CD14-positive monocyte (primary cell): ENCODE measurements at places on chromosomes 6 and 20. TPM values are rescaled to one million over a fixed set of nuclear protein-coding genes. Genes with fewer than 3 reads are reported as not detected.

Gene MATN4
- not detected for polyA plus RNA-seq

Gene MTG2
- polyA plus RNA-seq: 10.8 TPM

Gene BPIFB1
- not detected for polyA plus RNA-seq

Gene RGS19
- polyA plus RNA-seq: 280 TPM

Gene COL9A1
- not detected for polyA plus RNA-seq
